ENCODE measurements at places on chromosomes 12 and 14.
A peak's percentile ranks its signal among the peaks of the same experiment; 100 is the strongest.

- DNase-seq = no peak
These were observed 439.2 kb downstream of the BTG1 start for GRCh38 chr12:91706466-91706865.

DNA sequence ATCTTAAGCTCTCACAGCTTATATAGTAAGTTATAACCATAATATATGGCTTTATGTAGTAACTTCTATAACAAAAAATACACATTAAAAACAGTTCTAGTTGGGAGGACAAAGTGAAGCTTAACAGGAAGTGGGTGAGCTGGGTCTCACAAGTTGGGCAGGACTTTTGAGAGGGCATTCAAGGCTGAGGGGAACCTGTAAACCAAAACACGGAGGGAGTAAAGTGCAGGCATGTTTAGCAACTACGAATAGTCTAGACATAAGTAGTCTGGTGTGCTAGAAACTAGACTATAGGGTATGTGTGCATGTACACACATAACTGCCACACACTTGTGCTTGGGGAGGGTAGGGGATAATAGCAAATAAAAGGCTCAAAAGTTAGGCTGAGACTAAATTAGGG, 14.2 kb upstream of the NEK9 start:
- DNase-seq = no peak

DNA sequence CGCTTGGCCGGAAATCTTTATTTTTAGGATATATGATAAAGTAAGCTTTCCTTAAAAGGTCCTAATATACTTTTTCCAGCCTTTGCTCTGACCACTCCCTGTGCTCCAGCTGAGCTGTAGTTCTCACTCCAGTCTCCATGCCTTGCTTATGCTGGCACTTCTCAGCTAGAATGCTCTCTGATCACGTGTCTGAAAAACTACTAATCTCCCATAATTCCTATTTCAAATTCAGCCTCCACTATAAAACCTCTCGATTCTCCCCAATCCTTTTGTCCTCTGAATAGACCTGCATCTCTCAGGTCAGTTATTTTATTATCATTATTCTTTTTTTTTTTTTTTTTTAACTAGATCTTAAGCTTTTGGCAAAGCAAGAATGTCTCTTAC, 3.7 kb downstream of the BIN2 start:
- DNase-seq = no peak

DNA sequence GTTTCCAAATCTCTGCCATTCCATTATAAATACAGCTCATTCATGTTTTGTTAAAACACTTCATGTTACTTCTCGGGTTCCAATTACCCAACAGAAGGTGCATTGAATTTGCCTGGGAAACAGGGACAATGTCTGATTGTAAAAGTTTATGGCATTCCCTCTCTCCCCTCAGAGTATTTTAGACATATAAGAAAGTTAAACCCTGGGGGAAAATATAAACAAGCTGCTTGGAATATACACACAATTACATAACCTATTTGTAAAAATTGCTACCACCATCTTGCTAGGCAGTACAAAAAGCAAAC, 60.0 kb downstream of the BTG1 start:
- DNase-seq = no peak

DNA sequence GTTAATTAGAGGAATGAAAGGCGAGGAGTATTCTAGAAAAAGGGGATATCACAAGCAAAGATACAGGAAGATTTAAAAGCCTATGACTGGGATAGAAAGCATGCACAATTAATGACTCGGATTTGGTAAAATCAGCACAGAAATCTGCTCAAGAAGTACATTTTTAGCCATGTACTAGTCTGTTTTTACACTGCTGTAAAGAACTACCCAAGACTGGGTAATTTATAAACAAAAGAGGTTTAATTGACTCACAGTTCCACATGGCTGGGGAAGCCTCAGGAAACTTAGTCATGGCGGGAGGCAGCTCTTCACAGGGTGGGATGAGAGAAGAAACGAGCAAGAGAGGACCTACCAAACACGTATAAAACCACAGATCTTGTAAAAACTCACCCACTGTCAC, 716.3 kb upstream of the MDGA2 start:
- DNase-seq = no peak

- DNase-seq = no peak
These were observed 948.2 kb downstream of the GALC start for GRCh38 chr14:87044807-87045206.

DNA sequence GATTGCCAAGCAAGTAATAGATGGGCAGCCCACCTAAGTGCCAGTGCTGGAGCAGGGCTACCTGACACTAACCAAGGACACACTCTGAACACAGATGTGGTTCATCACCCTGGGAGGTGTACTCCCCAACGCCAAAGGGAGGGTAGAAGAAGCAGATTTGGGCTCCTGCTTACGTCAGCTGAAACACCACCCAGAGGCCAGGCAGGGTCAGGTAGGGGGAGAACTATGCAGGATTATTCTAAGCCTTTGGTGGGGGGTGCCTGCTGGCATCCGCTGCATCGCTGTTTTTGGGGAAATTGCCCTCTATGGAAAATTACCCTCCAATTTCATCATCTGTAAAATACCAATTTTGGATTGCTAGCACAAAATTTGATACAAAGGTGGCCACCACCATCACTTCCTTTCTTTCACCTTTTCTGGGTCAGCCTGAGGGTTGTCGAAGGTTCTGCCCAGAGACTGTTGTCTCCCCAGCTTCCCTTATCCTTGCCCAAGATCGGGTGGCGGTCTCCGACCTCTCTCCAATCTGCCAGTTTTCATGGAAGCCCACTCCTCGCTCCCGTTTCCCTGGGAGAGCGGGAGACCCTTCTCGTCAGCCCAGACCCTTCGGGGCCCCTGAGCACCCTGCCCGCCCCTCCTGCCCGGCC, 535 bp downstream of the BIN2 start:
- DNase-seq = peak; percentile 69

- no peak for DNase-seq
These were observed 217.8 kb downstream of the TMEM117 start for GRCh38 chr12:44053549-44054127.

GRCh38 chr12:60263161-60263560, 667.3 kb downstream of the SLC16A7 start:
- no peak for DNase-seq

DNA sequence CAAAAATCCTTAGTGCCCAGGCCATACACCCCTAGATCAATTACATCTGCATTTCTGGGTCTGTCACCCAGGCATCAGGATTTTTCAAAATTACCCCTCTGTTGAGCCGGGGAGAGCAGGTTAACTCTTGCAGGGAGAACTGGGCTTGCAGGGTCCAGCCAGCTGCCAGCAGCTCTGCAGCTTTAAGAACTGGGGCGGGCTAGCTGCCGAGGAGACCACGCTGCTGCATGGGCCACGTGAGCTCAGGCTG, at the start of gene DGLUCY:
Gene DGLUCY (plus strand): TSS at position 245 of the 250 bp plus-strand sequence. CDS start 46,222 bp downstream, outside the sequence.
- DNase-seq = peak; percentile 56

DNA sequence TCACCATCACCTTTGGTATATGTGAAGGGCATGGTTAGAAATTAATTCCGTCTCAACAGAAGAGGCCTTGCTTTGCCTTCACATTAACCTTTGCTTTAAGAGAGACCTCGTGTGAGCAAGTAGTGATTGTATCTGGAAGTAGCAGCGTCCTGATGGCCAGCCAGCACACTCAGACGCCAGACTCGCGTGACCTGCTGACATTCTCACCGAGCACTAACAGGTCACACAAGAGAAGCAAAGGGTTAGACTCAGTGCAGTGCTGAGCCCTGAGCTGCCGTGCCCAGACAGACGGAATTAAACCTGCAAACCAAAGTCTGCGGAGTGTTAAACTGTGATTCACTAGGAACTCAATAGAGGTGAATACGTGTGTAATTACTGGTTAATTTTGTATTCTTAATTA, 40.1 kb upstream of the MMP17 start:
- DNase-seq = no peak
